ENCODE measurements at places on chromosomes 3 and 15.
A peak's percentile ranks its signal among the peaks of the same experiment; 100 is the strongest.

- DNase-seq = no peak
- no peak overlapping the region for H3K27ac ChIP-seq
Measured at GRCh38 chr3:167305340-167305890, 74.7 kb downstream of the ZBBX start.

- no peaks in the 10 kb centered on the region for H3K27me3 ChIP-seq
- no peak overlapping the region for H3K4me3 ChIP-seq
- peaks cover 5% of the 10 kb centered on the region for H3K36me3 ChIP-seq
- peak overlapping the region; percentile 76 for H3K27ac ChIP-seq
- DNase-seq = no peak
Measured at GRCh38 chr3:69082805-69083204, 1.9 kb upstream of the ARL6IP5 start.

DNA sequence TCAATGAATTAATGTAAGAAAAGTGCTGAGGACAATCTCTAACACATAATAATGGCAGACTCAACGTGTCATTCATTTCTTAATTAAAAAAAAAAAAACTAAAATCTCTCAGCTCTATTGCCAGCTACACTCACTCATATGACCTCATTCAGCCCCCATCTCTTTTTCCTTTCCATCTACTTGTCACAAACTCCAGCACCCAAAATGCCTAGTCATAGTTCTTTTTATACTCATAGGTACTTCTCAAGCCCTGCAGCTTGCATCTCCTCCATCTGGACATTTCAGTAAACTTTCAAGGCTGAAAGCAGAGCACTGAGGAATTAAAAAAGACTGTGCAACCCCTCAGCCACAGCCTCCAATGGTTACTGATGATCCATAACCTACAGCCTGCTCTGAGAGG lies 109.8 kb downstream of the PLCH1 start:
- H3K36me3 ChIP-seq = no peaks in the 10 kb centered on the region
- no peak overlapping the region for H3K27ac ChIP-seq
- H3K27me3 ChIP-seq = no peaks in the 10 kb centered on the region
- DNase-seq = no peak
- H3K4me1 ChIP-seq = no peaks in the 10 kb centered on the region

DNA sequence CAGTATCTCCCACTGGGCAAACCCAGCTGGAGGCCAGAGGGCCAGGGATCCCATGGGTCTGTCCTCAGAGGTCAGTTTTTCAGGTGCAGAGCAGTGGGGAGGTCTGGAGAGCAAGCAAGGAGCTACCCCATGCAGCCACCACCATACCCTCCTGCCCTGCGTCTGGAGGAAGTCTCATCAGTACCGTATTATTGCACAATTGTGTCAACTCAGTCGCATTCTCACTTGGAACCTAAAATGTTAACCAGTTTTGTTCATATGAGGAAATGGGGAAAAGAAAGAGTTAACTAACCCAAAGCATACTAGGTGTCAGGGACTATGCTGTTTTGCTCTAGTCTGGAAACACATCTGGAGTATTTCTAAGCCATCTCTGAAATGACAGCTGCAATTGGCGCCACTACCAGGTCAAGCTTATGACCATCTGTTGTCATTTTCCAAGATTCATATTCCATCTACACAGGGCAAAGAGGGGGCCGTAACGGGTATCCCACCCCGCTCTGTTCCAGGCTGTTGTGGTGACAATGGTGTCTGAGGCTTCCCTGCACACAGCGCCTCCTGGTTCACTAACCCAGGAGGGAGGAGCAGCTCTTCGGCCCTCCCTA lies 16.9 kb upstream of the APBA2 start:
- H3K4me1 ChIP-seq = no peaks in the 10 kb centered on the region
- no peak overlapping the region for H3K27ac ChIP-seq
- H3K4me3 ChIP-seq = no peak overlapping the region
- no peak for DNase-seq
- no peaks in the 10 kb centered on the region for H3K36me3 ChIP-seq

GRCh38 chr3:188284455-188285212 lies 130.7 kb downstream of the LPP start:
- no peaks in the 10 kb centered on the region for H3K36me3 ChIP-seq
- H3K27ac ChIP-seq = no peak overlapping the region
- no peak overlapping the region for H3K4me3 ChIP-seq
- DNase-seq = no peak
- H3K4me1 ChIP-seq = peaks cover 7% of the 10 kb centered on the region

DNA sequence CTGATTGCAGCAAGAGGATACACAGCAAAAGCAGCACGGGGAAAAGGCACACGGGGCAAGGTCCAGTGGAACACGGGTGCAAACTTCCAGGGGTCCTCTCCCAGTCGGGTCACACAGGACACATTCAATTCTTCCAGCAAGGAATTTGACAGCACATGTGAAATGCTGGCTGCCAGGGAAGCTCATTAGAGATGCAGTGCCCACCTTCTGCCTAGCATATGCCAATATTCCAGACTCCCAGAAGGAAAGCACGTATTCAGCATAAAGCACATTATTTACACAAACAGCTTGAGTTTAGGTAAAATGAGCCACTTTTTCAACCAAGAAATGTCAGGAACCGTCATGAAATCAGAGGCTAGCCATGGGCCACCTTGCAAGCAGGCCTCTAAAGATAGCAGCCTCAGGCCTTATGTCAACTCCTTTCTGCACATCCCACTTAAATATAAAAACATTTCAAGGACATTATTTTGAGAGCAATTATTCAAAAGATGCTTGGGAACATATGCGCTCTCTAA lies 19.3 kb downstream of the MYO5C start:
- H3K4me3 ChIP-seq = no peak overlapping the region
- no peak overlapping the region for H3K27ac ChIP-seq
- DNase-seq = no peak
- H3K4me1 ChIP-seq = no peaks in the 10 kb centered on the region
- H3K27me3 ChIP-seq = no peaks in the 10 kb centered on the region

GRCh38 chr15:35522061-35522460 lies 23.9 kb downstream of the DPH6 start:
- no peaks in the 10 kb centered on the region for H3K27me3 ChIP-seq
- DNase-seq = no peak
- H3K36me3 ChIP-seq = no peaks in the 10 kb centered on the region

- H3K4me1 ChIP-seq = no peaks in the 10 kb centered on the region
- no peaks in the 10 kb centered on the region for H3K27me3 ChIP-seq
- no peak overlapping the region for H3K27ac ChIP-seq
- no peak for DNase-seq
- H3K4me3 ChIP-seq = no peak overlapping the region
- H3K36me3 ChIP-seq = no peaks in the 10 kb centered on the region
Measured at GRCh38 chr3:29747991-29748390, 467.1 kb downstream of the RBMS3 start.

- H3K4me3 ChIP-seq = peak within 1 kb of the TSS; percentile 49
- H3K4me1 ChIP-seq = peaks cover 13% of the 10 kb centered on the region
- peak; percentile 39 for DNase-seq
- H3K27me3 ChIP-seq = no peaks in the 10 kb centered on the region
- peak within 1 kb of the TSS; percentile 43 for H3K27ac ChIP-seq
- no peaks in the 10 kb centered on the region for H3K36me3 ChIP-seq
Measured at GRCh38 chr3:9769426-9770275, at the start of gene CAMK1. TSS of gene CAMK1 (minus strand) at chr3:9769947. CDS start at chr3:9767749, 2,198 bp downstream.

- no peak overlapping the region for H3K27ac ChIP-seq
- H3K36me3 ChIP-seq = no peaks in the 10 kb centered on the region
- H3K4me3 ChIP-seq = no peak overlapping the region
Measured at GRCh38 chr3:122148941-122149627, 34.4 kb upstream of the CASR start.

DNA sequence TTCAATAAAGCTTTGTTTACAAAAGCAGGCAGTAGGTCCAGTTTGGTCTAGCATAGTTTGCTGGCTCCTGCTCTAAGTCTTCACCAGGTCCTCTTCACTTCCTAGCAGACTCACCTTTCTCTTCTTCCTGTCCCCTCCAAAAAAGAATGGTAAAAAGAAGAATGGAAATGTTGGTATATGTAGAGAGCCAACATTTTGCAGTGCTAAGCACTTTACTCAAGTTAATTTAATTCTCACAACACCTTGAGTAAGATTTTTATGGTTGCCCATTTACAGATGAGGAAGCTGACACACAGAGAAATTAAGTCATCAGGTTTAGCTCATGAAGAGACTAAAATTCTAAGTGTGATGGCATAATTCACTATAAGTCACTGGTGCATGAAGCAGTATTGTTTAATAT lies 230.1 kb upstream of the PRICKLE2 start:
- no peak for DNase-seq
- H3K4me1 ChIP-seq = no peaks in the 10 kb centered on the region
- H3K4me3 ChIP-seq = no peak overlapping the region

Measured in naive thymus-derived CD4-positive, alpha-beta T cell (primary cell).